T1000 (cell line): ENCODE measurements at places on chromosomes 16 and 17.

- peak; percentile 10 for DNase-seq
Observed at GRCh38 chr17:51391982-51392654, 131.8 kb downstream of the UTP18 start.

GRCh38 chr16:585351-585750, 4.5 kb upstream of the RAB40C start:
- DNase-seq: no peak

GRCh38 chr17:55324296-55324978, 59.7 kb downstream of the HLF start:
- DNase-seq: no peak

GRCh38 chr17:77501101-77501566, 360.4 kb downstream of the SEC14L1 start:
- no peak for DNase-seq

DNA sequence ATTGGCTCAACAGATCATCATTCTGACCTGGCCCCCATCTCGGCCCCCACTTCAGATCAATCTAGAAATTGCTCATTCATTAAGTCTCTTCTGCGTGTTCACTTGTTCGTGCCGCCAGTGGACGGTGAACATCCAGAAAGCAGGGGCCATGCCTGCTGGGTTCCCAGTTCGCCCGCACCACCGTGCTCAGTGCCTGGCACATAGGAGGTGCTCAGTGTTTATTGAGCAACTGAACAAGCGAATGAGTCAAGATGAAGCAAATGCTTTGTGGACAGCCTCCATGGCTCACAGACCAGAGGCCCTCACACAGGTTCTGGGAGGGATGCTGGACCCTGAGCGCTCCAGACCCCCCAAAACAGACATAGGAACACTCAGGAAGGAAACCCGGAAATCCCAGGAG, 13.9 kb downstream of the BEAN1 start:
- DNase-seq: no peak

- DNase-seq: no peak
Observed at GRCh38 chr16:30418350-30419181, 11.2 kb downstream of the ZNF771 start.

GRCh38 chr17:29250666-29251065, 4.0 kb downstream of the CRYBA1 start:
- DNase-seq: no peak

DNA sequence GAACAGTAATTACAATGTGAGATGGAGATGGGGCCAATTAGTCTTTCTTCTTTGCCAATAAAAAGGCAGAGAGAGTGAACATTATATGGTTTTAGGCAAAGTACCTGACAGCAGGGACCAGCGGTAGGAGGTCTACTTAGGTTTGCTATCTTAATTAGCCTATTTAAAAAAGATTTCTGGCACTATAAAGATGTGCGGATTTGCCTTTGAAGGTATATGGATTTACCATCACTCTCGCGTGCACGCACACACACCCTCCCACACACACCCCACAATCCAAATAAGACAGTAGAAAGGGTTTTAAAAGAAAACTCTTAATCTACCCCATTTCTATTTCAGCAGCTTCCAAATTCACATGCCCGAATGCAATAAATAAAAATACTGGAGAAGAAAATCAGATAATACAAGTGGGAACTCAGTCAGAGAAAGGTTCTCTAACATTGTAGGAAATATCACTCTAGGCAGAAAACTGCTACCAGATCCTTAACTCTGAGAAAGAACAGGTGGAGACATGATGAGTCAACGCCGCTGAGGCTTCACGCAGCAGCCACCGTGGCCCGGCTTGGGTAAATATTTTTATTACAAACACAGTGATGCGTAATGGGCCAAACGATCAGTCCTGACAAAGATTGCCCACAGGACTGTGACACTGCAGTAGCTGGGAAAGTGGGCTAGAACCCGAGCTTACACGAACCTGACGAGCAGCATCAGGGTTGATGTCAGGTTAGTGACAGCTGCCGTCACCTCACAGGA, 66.6 kb upstream of the AXIN2 start:
- peak; percentile 88 for DNase-seq

DNA sequence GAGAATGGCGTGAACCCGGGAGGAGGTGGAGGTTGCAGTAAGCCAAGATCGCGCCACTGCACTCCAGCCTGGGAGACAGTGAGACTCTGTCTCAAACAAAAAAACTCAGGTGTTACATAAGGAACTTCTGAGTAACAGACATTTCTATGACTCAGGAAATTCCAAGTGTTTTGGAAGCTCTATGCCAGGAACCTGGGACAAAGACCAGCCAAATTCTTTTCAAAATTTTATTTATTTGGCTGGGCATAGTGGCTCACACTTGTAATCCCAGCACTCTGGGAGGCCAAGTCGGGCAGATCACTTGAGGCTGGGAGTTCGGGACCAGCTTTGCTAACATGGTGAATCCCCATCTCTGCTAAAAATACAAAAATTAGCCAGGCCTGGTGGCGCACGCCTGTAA, 5.2 kb upstream of the SH2B1 start:
- DNase-seq: no peak

DNA sequence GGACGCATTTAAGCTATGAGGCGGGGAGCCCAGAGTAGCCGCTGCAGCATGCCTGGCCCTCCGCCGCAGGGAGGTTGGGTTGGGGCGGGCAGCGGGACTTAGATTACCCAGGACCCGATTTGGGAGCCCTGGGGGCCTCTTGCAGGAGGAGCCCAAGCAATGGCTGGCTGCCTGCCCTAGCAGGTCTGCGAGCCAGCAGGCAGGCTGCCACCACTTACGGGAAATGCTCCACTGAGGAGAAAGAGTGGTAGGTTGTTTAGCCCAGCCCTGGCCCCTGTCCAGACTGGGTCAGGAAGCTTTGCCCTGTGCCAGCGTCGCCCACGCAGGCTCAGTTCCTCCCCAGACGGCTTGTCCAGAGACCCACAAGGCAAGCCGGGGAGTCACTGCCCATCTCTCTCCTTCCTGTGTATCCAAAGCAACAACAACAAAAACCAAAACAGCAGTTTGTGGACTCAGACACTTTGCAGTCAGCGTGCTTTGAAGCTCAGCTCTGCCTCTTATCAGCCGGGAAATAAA, 10.3 kb upstream of the TVP23A start:
- DNase-seq: peak; percentile 44

GRCh38 chr16:13084331-13084730, 182.9 kb downstream of the SHISA9 start:
- no peak for DNase-seq

GRCh38 chr16:82682767-82683166, 56.0 kb downstream of the CDH13 start:
- no peak for DNase-seq

DNA sequence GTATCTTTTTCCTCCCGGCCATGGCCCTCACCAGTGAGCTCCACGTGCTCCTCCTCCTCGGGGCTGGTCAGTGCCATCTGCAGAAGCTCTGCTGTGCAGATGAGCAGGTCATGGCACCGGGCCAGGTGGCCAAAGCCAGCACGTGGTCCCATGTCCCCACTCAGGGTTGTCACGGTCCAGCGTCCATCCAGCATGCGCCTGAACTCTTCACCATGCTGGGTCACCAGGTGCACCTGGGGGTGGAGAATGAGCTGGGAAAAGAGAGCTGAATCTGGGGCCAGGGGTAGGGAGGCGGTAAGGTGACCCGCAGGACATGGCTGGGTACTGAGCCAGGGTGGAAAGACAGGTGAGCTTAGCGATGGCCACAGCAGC, 1.3 kb downstream of the DHX58 start:
- DNase-seq: no peak

DNA sequence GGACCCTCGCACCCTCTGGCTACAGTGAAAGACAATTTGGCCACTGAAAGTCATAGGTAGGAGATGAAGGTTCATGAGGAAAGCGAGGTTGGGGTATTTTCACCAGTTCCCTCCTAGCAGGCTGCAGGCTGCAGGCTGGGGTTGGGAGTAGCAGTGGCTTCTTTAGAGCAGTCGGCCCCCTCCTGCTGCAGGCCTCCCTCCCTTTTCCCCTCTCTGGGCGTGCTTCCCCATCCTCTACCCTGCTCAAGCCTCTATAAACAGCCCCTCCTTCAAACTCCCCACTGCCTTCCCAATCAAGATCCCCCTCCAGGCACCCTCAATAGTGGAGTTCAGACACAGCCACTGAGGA, 41.8 kb downstream of the GAS7 start:
- no peak for DNase-seq

- DNase-seq: no peak
Observed at GRCh38 chr17:16297367-16298139, 55.7 kb downstream of the CENPV start.

- DNase-seq: no peak
Observed at GRCh38 chr17:72412650-72413076, 291.8 kb downstream of the SOX9 start.

GRCh38 chr16:50644729-50645128, 36.4 kb downstream of the SNX20 start:
- DNase-seq: no peak

- no peak for DNase-seq
Observed at GRCh38 chr17:57655553-57655952, 89.5 kb downstream of the CCDC182 start.

DNA sequence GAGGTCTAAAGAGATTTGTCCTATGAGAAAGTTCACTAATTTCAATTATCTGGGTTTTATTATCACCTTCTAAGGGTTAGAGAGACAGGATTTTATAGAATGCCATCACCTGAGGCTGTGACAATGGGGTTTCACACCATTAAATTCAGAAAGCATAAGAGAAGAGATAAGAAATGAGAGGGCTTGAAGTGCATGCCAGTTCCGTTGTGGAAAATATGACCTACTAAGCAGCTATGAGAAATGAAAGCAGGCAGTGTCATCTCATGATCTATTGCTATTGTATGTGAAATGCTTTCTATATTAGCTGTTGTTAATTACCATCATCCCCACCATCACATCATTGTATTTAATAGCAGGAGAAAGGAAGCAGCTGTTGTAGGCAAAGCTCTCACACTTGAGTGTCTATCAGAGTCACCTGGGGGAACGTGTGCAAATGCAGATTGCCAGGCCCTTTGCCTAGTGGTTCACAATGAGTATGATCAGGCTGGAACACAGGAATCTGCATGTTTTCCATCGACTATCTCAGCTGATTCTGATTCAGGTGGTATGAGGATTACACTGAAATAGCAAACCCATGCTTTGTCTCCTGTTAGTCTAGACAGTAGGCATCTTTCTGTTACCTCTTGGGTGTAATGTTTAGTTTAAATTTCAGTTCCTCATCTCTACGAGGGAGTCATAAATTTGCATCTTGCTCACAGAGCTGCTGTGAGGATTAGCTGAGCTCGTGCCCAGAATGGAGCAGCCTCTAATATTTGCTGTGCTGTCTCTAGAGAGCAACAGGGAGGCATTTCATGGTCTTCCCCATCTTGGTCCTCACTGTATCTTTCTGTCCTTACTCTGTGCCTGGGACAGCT, 256.4 kb downstream of the CDH13 start:
- no peak for DNase-seq

DNA sequence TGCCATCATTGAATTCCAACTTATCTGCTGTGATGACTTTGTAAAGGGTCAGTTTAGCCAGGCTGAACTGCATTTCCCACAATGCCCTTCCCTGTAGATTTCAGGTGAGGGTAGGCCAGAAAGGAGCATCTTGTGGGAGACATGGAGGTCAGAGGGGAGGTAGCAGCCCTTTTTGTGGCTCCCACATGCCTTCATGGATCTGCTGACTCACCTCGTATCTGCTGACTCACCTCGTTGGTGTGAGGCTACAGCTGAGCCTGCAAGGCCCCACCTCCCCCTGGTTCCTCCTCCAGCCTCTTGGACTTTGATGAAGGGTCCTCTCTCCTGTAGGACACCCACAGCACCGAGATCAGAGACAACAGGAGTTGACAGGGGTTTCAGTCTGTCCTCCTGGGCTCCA, 102.5 kb downstream of the SALL1 start:
- no peak for DNase-seq

DNA sequence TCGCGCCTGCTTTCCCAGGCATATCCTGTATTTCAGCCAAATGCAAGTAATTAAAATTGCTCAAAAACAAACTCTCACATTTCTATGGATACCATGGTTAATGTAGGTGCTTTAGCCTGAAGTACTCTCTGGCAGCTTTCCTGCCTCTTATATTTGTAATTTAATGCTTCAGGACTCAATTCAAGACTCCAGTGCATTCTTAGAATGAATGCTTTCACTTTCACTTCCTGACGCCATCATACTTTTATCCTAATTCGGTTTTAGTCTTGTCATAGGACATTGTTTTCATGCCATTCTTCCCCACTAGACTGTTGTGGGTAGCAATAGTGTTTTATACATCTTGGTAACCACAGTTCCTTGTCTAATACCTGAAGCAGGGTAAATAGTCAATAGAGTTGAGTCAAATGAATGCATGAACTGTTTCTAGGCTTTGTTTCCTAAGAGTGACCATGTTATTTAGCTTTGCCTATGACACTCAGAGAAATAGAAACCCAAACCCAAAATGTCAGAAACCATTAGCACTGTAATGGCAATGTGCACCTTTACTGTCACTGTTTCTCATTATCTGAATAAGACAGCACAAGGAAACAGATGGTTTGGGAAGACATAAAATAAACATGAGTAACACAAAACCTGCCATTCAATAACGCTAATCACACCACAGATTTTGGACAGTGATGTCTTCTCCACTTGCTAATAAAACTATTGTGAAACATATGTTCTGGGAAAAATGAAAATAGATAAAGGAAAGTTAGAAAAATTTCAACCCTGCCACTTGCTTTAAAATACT, 705.5 kb downstream of the CDH11 start:
- DNase-seq: no peak

DNA sequence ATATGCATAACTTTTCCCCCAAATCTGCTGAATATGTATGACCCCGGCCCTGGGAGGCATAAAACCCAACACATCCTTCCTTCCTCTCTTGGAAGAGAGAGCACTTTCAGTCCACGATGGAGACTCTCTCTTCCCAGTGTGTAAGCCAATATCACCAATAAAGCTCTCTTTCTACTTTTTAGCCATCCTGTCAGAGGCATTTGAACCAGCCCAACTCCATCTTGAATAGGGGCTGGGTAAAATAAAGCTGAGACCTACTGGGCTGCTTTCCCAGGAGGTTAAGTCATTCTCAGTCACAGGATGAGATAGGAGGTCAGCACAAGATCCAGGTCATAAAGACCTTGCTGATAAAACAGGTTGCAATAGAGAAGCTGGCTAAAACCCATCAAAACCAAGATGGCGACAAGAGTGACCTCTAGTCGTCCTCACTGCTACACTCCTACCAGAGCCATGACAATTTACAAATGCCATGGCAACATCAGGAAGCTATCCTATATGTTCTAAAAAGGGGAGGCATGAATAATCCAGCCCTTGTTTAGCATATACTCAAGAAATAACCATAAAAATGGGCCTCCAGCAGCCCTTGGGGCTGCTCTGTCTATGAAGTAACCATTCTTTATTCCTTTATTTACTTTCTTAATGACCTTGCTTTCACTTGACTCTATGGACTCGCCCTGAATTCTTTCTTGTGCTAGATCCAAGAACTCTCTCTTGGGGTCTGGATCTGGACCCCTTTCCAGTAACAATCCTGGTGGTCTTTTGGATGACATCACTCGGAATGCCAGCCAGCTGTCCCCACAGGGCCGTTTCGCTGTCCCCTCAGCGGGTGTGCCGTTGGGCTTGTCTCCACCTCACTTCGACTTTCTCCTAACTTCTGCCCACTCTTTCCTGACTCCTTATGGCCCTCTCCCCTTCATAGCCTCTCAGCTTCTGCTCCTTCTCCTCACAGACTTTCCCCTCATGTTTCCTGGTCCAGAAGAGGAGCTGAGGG, 53.4 kb upstream of the NKD1 start:
- no peak for DNase-seq
